ENCODE measurements at places on chromosomes 3 and 15.

DNA sequence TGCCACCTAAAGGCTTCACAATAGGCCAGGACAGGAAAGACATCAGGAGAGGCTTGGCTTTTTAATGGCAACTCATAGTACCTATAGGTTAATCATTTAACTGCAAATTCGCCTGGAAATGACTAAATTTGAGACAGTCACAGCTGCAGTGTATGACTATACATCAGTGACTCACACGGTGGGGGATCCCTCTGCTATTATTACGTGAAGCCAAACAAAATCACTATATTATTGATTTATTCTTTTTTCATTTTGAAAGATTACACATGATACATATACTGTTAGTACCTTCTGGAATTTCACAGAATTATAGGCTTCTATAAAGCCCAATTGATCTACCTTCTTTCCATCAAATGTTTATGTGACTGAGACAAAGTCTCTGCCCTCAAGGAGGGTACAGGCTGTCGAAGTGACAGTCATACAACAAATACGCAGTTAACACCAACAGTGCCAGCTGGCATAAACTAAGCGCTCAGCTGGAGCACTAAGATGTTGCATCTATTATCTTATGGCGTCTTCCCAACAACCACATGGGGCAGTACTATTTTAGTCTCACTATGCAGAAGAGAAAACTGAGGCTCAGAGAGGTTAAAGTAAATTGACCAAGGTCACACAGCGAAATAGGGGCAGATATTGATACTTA is 82.0 kb upstream of the LMOD3 start:
- no peaks in the 10 kb centered on the region for H3K36me3 ChIP-seq
- no peaks in the 10 kb centered on the region for H3K27me3 ChIP-seq
- no peak overlapping the region for H3K27ac ChIP-seq
- no peaks in the 10 kb centered on the region for H3K4me1 ChIP-seq

- no peak for DNase-seq
- no peaks in the 10 kb centered on the region for H3K27me3 ChIP-seq
- H3K36me3 ChIP-seq = no peaks in the 10 kb centered on the region
- no peak overlapping the region for H3K27ac ChIP-seq
- H3K4me3 ChIP-seq = no peak overlapping the region
Observed at GRCh38 chr3:185059766-185060165, 93.1 kb downstream of the C3orf70 start.

GRCh38 chr3:172289583-172289982 is 158.7 kb downstream of the GHSR start:
- H3K27ac ChIP-seq = peak overlapping the region; percentile 34
- H3K27me3 ChIP-seq = no peaks in the 10 kb centered on the region
- H3K36me3 ChIP-seq = peaks cover 24% of the 10 kb centered on the region
- H3K4me1 ChIP-seq = peaks cover 15% of the 10 kb centered on the region
- H3K4me3 ChIP-seq = no peak overlapping the region

GRCh38 chr15:77825252-77825542 is 192.5 kb upstream of the LINGO1 start:
- H3K4me1 ChIP-seq = no peaks in the 10 kb centered on the region
- H3K36me3 ChIP-seq = no peaks in the 10 kb centered on the region
- H3K27ac ChIP-seq = no peak overlapping the region
- DNase-seq = no peak
- H3K4me3 ChIP-seq = no peak overlapping the region

GRCh38 chr3:197296545-197296944 is 1.9 kb downstream of the DLG1 start:
- peak overlapping the region; percentile 98 for H3K4me3 ChIP-seq
- no peak for DNase-seq
- H3K36me3 ChIP-seq = no peaks in the 10 kb centered on the region
- H3K27ac ChIP-seq = no peak overlapping the region

GRCh38 chr3:102106416-102107097 is 257.2 kb downstream of the NFKBIZ start:
- no peaks in the 10 kb centered on the region for H3K27me3 ChIP-seq
- H3K36me3 ChIP-seq = no peaks in the 10 kb centered on the region

GRCh38 chr15:44193651-44194322 is 1.3 kb downstream of the FRMD5 start:
- no peaks in the 10 kb centered on the region for H3K27me3 ChIP-seq
- peaks cover 6% of the 10 kb centered on the region for H3K4me1 ChIP-seq
- H3K36me3 ChIP-seq = no peaks in the 10 kb centered on the region
- no peak for DNase-seq
- peak overlapping the region; percentile 66 for H3K4me3 ChIP-seq
- H3K27ac ChIP-seq = no peak overlapping the region

GRCh38 chr3:14278799-14279625 is 100.4 kb downstream of the LSM3 start:
- H3K36me3 ChIP-seq = no peaks in the 10 kb centered on the region
- H3K4me3 ChIP-seq = no peak overlapping the region
- no peak overlapping the region for H3K27ac ChIP-seq
- H3K4me1 ChIP-seq = no peaks in the 10 kb centered on the region

- H3K4me3 ChIP-seq = no peak overlapping the region
- no peak overlapping the region for H3K27ac ChIP-seq
- no peak for DNase-seq
- H3K4me1 ChIP-seq = no peaks in the 10 kb centered on the region
- peaks cover 12% of the 10 kb centered on the region for H3K36me3 ChIP-seq
Observed at GRCh38 chr15:85063522-85064079, 81.9 kb downstream of the PDE8A start.

- H3K4me1 ChIP-seq = no peaks in the 10 kb centered on the region
- no peak for DNase-seq
- H3K36me3 ChIP-seq = no peaks in the 10 kb centered on the region
- no peak overlapping the region for H3K4me3 ChIP-seq
- no peak overlapping the region for H3K27ac ChIP-seq
- H3K27me3 ChIP-seq = no peaks in the 10 kb centered on the region
Observed at GRCh38 chr15:69861331-69862171, 236.2 kb downstream of the TLE3 start.

Data from ascending aorta (tissue), 2 donors.